ENCODE measurements at places on chromosomes 6 and 20. TPM values are rescaled to one million over a fixed set of nuclear protein-coding genes. Genes with fewer than 3 reads are reported as not detected.

The RIPOR3 gene
- polyA plus RNA-seq: 4.6 TPM

The PRR18 gene
- 0.43 TPM for polyA plus RNA-seq

- DNase-seq: no peak
These were observed 22.9 kb upstream of the NPBWR2 start for GRCh38 chr20:64130271-64130670.

The BPIFB6 gene
- polyA plus RNA-seq: 0.09 TPM

- no peak for DNase-seq
These were observed 1.9 kb upstream of the SLC35D3 start for GRCh38 chr6:136920216-136920615.

The HSPA12B gene
- not detected for polyA plus RNA-seq

- peak; percentile 29 for DNase-seq
These were observed 199.2 kb downstream of the ZFAND3 start for GRCh38 chr6:38018755-38019165.

GRCh38 chr20:53866794-53867740, 203.3 kb downstream of the BCAS1 start:
- DNase-seq: peak; percentile 58

The ANKRD66 gene
- polyA plus RNA-seq: not detected

DNA sequence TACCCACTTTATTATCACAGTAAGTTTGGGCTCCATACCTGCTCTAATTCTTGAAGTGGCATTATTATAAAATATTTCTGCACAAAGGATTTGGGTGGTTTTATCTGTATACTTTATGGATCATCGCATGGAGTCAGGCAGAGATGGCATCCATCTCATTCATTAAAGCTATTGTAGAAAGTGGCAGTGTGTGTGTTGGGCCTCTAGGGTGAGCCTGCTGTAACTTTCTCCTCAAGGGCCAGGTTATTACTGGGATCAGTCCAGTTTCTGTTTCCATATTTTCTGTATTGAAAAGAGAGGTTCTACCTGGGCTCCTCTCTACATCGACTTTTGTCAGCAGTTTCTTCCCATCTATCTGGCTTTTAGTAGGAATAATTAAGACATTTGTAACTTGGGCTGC, 511.1 kb downstream of the MMUT start:
- no peak for DNase-seq

GRCh38 chr6:142705054-142705453, 239.9 kb downstream of the HIVEP2 start:
- no peak for DNase-seq

The CHRNA4 gene
- 0.01 TPM for polyA plus RNA-seq

The GGTLC1 gene
- not detected for polyA plus RNA-seq

DNA sequence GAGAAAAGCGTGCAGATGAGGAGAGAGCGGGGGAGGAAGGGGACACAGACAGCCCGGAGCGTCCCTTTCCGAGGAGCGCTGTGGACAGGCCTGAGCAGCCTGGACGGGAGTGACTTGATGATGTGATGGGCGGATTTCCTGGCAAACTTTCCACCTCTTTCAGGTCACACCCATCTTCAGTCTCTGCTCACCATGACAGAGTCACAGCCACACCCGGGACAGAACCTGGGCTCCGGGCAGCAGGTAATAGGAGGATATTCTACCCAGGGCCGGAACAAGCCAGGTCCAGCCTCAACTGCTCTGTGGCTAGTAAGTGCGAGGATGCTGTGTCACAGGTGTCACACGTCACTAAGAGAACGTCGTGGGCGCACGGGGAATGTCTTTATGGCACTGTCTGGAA, 84.3 kb downstream of the THBS2 start:
- no peak for DNase-seq

The NEU1 gene
- polyA plus RNA-seq: 36.5 TPM

- DNase-seq: no peak
These were observed 2.9 kb downstream of the TPD52L1 start for GRCh38 chr6:125156496-125156895.

The PSORS1C1 gene
- 40.5 TPM for polyA plus RNA-seq

The TMEM217 gene
- polyA plus RNA-seq: 0.78 TPM

GRCh38 chr6:153476243-153476642, 345.2 kb upstream of the RGS17 start:
- DNase-seq: no peak

DNA sequence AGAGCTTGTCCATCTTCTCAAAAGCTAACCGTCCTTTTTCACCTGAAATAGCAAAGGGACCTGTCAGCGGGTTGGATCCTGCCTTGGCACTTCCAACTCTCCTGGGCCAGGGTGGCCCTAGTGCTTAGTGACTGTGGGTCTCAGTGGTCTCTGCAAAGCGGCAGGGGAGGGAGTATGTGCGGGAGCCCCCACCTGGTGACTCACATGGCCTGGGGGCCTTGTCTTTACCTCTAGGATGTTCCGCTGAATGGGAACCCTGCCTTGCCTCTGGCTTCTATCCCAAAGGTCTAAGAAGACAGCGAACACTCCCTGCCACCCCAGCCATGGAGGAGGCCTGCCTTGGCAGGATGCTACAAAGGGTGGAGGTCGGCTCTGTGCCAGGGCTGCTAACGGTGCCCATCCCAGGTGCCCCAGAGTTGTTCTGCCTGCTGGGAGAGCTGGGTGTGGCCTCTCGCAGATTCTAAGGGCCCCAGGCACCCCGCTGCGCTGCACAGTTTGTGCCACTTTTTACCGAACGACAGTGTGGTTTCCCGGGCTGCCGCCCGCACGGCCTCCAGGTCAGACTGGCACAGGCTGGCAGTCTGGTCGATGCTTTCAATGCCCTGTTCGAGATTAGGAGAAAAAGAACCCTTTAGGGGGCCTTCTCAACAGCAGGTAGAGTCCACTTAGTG, 77.2 kb downstream of the PTPN1 start:
- no peak for DNase-seq

- no peak for DNase-seq
These were observed 22.6 kb downstream of the DYNLT1 start for GRCh38 chr6:158621694-158622544.

DNA sequence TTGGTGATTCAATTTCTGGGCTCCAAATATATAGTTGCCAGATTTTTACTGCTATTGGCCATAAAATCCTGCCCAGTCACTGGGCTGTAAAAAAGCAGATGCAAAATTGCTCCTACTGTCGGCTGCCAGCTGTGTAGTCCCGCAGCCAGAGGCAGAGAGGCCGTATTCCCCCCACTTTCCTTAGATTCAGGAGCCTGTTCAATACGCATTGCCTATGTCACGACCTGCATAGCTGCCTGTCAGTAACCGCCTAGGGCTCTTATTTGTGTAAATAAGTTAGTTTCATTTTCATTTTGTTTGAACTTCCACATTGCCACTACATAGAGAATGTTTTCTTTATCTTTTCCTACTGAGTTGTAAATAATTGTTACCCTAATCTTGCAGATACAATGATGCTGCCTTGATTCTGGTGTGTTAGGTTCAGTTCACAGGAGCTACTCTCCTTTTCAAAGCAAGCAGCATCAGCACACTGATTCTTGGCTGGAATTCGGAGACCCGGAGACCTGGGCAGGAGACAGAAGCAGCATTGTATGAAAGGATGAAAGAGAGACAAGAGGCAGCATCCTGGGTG, 46.0 kb upstream of the UST start:
- peak; percentile 27 for DNase-seq

The DPPA5 gene
- polyA plus RNA-seq: not detected

The ARHGAP40 gene
- 0.01 TPM for polyA plus RNA-seq

DNA sequence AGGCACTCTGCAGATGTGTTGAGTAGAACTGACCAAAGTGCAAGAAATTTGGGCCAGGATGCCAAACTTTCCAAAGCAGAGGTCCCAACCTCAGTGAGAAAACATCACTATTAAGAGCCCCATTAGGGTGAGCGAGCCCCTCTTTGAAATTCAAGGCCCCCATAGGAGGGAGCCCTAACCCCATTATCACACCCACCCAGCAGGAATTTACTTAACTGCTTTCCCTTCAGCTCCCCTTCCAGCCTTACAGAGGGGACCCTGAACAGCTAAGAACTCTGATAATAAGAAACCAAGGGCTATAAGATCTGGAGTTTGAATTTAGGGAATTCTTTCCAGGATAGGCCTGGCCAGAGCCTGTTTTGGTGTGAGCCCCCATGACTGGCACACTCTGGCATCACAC, 130.6 kb downstream of the NFATC2 start:
- DNase-seq: no peak

GRCh38 chr6:42227173-42227850, 9.7 kb upstream of the MRPS10 start:
- DNase-seq: no peak

- DNase-seq: no peak
These were observed 387.1 kb upstream of the FLRT3 start for GRCh38 chr20:14724468-14724867.

Measured in small intestine (tissue), 16 donors.